ENCODE measurements at places on chromosomes 7 and 10.
A peak's percentile ranks its signal among the peaks of the same experiment; 100 is the strongest.

GRCh38 chr7:98669329-98670000 lies 52.4 kb downstream of the NPTX2 start:
- no peak for DNase-seq

DNA sequence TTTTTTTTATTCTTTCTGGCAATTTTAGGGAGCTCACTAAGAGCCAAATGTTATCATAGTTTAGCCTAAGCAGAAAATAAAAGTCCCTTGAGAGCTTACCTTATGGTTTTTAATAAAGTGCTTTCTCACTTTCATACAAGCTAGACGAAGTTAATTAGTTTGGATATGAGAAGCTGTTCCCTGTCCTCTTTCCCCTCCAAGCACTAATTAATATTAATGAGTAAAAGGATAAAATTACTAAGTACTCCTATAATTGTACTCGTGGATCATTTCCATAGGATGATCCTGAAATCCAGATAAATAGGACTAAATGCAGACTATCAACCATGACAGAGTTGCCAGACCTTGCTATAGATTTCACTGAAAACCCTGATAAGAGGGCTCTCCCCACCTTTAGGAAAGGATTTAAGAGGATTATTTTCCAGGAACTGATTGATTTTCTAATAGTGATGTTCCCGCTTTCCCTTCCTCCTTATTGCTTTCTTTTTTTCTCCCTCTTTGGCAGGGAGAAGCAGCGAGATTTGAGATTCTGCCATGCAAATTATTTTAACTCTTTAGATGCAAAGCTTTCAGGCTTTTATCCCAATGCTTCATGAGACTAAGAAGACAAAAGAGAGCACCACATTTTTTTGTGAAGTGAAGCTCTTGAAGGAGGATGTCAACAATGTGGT lies 58.3 kb upstream of the HECW1 start:
- DNase-seq: peak; percentile 43

- DNase-seq: no peak
Measured at GRCh38 chr7:2802504-2803341, 41.4 kb downstream of the GNA12 start.

DNA sequence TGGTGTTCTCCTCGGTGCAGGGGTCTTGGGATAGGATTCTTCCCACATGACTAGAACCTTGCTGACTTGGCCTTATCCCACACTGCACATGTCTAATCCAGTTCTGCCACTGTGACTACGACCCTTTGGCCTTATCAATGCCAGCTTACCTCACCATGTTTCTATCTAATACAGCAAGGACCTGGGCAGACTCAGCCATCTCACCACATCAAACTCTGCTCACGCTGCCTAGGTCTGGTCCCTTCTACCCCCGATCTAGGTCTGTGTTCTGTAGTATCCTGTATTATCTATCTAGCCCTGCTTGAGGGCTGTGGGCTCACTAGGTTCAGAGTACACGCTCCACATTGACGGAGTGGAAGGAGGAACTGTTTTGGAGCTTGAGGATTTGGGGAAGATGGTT lies 282.4 kb downstream of the HPSE2 start:
- no peak for DNase-seq

DNA sequence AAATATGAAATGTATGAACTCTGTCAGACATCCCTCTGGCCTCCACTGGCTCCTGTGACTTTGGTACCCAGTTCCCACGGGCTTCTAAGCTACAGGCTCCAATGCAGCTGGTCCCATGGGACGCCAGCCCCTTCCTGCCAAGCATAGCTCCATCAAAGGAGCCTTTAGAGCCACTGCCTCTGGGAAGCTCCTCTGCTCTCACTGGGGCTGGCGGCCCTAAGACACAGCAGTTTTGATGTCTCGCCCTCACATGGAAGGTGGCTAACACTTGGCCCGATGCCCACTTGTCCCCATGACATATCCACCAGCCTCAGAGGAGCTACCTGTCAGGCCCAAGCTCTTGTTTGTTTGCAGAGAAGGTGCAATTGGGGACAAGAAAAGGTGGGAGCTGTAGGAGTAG lies 453.7 kb upstream of the LRRN3 start:
- no peak for DNase-seq

DNA sequence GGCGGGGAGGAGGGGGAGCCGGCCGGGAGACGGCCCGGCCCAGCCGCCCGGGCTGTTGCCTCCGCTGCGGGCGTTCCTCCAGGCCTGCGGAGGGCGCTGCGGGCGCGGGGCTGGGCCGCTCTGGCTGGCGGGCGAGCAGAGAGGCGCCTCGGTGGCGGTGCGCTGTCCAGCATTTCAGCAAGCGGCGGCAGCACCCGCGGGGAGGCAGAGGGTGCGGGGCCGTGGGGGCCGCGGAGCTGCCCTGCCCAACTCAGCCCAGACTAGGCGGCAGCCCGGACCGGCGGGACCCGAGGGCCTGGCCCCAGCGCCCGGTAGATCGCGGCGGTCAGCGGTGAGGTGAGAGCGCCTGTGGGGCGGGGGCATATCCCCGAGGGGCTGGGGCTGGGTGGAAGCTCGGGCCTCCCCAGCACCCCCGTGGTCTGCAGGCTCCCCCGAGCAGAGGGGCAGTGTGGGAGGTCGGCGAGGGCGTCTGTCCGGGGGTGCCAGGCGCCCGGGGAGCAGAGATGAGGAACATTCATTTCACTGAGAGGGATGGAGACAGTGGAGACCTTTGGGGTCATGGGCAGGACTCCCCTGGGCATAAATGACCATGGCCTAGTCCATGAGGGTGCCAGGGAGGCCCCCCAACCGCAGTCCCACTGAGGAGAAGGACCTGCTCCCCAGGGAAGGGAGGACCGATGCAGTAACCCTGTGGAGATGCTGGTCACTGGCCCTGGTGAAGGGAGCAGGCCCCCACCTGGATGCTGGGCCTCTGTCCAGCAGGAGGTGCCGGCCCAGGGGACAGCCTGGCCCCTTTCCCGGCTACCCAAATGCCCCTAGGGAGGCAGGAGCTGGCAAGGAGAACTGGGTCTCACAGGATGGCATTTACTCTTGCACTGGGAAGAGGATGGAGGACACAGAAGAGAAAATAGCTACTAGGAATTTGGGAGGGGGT lies at the start of gene SRRM3:
SRRM3 (plus strand) TSS at position 165 of the 934 bp plus-strand sequence. CDS start 33,171 bp downstream, outside the sequence.
- DNase-seq: peak; percentile 74

GRCh38 chr10:86348321-86349210 lies 18.0 kb downstream of the GRID1 start:
- no peak for DNase-seq

DNA sequence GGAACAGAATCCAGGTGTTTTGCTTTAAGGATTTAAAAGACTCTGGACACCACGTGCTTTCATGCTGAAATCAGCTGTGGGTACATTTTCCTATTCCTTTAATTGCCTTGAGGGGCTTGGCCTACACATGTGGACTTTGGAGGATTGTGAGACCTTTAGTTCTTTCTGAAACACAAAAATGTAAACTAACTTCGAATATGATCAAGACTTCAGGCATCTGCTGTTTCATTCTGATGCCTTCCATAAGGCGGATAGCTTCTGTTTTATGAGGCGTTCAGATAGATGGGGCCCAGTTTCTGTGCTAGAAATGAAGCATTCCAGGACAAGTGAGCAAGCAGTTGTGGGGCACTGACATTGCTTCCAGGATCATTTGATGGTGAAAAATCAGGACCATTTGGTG lies 1.5 kb upstream of the NOBOX start:
- no peak for DNase-seq

DNA sequence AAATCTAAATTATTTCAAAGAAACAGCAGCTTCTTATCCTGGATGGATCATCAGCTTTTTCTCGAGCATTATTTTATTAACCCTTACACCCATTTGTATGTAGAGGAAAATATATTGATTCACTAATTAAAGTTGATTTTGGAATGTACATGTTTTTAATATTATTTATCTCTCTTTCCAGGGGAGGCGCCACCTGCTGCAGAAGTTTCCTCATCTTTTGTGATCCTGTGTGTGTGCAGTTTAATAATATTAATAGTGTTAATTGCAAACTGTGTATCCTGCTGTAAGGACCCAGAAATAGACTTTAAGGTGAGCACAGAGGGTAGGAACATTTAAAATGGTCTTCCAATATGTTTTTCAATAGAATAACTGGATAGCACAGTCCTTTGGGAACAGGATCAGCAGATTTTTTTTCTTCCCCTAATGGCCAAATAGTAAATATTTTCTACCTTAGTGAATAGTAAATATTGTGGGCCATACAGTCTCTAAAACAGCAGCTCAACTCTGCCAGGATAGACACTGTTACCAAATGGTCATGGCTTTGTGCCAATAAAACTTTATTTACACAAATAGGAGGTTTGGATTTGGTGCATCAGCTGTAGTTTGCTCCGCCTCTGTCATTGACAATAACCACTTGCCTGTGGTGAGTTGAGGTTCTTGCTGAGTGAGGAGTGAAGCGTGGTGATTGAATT lies 30.6 kb downstream of the LMTK2 start:
- no peak for DNase-seq

DNA sequence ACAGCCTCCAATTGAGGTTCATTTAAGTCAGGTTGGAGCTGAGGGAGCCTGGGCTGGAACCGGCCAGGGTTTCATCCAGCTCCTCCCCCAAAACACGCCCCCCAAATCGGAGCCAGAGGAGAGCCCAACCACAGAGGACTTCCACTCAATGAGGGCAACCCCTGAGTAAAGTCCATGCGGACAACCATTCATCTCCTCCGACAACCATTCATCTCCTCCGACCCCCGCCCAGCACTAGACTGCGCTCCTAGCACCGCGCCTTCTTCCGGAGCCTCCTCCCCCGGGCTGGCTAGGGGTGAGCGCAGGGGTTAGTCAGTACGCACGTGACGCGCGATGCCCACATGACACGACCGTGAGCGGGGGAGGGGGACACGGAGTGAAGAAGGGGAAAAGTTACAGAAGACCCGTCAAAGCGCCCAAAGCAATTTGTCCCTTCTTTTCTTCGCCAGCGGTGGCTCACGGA lies 1.4 kb downstream of the MAGI2 start:
- DNase-seq: no peak

DNA sequence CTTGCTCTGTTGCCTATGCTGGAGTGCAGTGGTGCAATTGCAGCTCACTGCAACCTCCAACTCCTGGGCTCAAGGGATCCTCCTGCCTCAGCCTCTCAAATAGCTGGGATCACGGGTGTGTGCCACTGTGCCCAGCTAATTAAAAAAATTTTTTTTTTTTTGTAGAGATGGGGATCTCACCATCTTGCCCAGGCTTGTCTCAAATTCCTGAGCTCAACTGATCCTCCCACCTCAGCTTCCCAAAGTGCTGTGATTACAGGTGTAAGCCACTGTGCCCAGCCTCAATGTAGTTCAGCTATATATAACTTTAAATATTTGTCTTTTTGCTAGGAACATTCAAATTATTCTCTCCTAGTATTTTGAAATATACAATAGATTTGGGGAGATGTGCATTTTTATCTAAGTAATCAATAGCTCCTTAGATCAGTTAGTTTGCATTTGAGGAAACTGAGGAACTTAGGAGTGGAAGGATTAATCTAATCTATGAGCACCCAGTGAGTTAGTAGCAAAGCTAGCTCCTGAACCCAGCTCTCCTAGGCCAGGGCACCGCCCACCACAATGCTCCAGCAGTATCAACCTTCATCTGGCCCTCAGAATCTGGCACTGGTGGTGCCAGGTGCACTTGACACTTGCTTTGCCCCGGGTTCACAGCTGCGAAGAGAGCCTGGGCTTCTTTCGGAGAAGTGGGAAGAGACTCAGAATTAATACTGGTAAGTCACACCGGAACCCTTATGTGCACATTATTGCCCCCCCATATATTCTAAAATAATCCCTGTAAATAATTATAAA lies 5.9 kb upstream of the LRMDA start:
- no peak for DNase-seq

DNA sequence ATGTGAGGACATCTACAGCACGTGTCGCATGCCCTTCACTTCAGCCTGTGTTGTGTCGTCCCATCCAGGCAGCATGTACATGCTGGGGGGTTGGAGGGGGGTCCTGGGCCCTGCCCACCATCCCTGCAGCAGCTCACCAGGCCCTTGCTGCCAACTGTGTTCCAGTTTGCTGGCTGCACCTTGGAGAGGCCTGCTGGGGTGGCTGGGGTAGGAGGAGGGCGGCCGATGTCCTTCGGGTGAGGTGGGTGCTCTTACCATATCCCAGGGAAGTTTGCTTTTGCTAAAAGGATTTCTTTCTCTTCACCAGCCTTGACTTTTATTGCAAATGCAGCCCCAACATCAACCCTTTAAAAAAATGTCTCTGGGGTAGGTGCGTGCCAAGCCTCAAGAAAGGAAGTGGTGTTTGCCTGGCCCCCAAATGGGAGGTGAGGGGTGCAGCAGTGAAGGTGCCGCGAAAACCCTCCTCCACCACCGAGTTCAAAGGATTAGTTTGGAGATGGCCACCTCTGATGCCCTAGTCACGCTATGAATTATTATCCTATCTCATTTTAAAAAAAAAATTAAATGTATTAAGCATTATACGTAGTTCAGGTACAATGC lies 165.8 kb upstream of the KLF6 start:
- DNase-seq: no peak

DNA sequence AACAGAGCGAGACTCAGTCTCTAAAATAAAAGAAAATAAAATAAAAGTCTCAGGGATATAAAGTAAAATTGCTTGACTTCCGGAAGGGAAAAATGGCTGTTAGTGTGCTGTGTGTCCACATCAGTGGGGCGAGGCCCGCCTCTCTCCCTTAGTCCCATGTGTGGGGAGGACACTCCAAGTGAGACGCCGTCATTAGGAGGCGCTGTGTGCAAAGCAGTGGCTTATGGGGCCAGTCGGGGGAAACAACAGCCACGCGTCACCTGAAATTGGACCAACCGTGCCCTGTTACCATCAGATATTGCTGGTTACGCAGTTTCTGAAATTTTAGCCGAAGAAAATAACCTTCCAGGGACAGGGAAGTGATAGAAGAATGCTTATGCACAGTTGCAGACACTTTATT lies 15.8 kb downstream of the SFXN4 start:
- no peak for DNase-seq

Measured in GM06990 (cell line).